ENCODE measurements at places on chromosomes 6 and 20.

DNA sequence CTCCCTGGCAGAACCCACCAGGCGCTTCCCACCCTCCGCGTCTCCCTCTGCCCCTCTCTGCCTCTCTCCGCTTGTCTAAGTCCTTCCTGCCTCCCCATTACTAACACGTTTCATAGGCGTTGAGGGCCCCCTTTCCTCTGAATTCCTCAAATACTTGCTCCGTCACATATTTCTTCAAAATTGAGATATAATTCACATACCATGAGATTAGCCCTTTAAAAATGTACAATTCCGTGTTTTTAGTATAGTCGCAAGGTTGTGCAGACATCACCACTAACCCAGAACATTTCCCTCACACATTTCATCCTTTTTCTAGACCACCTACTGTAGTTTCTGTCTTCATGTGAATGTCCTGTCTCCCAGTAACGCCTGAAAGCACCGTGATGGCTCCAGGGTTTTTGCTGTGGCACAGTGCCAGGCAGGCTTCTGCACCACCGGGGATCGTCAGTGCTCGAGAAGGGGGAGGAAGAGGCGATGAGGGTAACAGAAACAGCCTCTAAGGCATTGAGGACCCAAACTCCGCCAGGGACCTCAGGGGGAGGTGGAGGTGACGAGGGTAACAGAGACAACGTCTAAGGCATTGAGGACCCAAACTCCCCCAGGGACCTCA lies 141.9 kb upstream of the SNX9 start:
- DNase-seq, result no peak

DNA sequence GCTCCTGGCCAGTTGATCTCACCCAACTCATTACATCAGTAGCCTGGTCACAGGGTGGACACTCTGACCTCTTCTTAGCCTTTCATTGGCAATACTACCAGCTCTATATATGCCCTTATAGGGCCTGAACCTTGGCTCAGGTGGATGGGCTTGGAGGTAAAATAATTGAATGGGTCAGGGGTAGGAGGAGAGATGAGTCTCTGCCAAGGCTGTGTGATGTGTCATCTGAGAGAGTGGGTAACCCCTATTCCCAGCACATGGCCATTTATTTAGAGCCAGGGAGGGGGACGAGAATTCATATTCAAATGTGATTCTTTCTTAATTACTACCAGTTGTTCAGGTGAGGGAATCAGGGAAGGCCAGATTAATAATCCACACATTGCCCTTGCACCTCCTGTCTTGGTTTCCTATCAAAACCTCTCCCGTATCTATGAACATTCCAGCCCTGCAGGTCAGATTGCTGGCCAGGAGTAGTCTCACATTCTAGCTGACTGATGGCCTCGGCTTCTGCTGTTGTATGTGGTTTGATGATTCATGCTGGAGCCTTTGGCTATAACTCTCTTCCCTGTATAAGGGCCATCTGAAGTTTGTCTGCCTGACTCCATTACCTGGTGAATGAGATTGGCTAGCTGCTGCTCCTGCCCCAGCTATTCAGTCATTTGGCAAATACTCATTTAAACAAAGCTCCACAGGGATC lies 13.4 kb downstream of the C20orf173 start:
- DNase-seq, result no peak

DNA sequence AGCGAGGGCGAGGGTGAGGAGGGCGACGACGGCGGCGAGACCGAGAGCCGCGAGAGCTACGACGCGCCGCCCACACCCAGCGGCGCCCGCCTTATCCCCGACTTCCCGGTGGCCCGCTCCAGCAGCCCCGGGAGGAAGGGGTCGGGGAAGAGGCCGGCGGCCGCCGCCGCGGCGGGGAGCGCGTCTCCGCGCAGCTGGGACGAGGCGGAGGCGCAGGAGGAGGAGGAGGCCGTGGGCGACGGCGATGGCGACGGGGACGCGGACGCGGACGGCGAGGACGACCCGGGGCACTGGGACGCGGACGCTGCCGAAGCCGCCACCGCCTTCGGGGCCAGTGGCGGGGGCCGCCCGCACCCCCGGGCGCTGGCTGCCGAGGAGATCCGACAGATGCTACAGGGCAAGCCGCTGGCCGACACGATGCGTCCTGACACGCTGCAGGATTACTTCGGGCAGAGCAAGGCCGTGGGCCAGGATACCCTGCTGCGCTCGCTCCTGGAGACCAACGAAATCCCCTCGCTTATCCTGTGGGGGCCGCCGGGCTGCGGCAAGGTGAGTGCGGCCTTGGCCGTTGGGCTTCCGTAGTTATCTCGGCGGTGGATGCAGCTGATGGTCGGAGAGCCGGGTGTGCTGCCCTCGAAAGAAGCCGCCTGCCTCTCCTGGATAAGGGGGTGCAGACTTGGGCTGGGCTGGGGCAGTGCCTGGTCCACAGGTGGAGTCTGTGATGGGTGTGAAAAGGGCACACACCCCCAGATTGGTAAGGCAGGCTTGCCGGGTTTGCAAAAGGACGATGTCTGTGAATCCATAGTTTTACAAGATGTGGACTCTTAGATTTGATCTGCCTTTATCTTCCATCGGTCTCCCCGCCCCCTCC lies 938 bp downstream of the WRNIP1 start:
- DNase-seq, result peak; percentile 27

DNA sequence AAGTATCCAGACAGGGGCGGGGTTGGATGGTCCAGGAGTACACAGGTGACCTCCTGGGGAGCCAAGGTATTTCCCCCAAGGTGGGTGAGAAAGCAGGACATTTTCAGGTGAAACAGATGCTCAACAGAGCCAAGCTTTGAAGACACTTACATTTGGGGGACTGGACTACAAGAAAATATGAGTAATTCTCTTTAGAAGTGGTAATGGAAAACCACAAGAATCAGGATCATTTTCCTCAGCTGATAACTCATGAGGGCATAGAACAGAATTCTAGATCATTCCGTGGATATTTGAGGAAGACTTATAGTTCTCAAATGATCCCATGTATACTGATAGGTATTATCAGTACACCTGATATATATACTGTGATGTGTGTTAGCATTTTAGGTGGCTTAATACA lies 89.9 kb downstream of the UST start:
- no peak for DNase-seq

DNA sequence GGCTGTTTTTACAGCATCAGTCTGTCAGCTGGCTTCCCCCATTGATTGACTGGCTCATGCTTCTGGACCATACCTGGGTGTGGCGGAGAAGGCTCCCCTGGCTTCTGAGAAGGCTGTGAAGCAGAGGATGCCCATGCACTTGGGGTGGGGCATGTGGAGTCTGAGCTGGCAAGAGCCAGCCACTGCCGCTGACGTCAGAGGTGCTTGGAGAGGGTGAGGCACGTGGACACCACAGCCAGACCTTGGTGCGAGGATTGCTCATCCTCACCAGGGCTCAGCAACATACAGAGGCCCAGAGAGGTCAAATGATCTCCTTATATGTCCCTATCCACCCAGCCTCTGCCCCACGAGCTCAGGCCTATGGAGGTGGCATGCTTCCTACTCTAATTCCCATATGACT lies 211.2 kb upstream of the PMEPA1 start:
- no peak for DNase-seq

Measured in SK-N-DZ (cell line).